ENCODE measurements at places on chromosomes 5 and 9. TPM values are rescaled to one million over a fixed set of nuclear protein-coding genes. Genes with fewer than 3 reads are reported as not detected.

GRCh38 chr9:101148344-101148743 is 119.8 kb downstream of the PLPPR1 start:
- DNase-seq: no peak

GRCh38 chr9:87181670-87182069 is 234.4 kb upstream of the GAS1 start:
- DNase-seq: no peak

- no peak for DNase-seq
Measured at GRCh38 chr5:129001841-129002526, 36.7 kb downstream of the SLC27A6 start.

DNA sequence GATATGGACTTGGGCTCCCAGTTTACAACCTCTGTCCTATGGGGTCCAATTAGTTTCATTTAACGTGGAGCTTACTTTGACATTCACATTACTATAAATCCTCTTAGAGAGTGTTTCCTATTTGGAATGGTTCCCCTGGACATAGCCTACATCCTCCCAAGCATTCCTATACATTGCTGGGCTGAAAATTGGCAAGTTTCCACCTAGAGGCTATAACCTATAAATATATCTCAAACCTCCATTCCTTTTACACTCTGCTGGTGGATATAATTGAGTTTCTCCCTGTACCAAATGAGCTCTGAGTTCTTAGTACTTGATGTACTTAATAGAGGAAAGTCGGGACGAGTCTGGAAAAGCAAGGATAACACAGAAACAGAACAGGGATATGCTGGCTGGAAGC is 172.8 kb downstream of the ASTN2 start:
- DNase-seq: no peak

DNA sequence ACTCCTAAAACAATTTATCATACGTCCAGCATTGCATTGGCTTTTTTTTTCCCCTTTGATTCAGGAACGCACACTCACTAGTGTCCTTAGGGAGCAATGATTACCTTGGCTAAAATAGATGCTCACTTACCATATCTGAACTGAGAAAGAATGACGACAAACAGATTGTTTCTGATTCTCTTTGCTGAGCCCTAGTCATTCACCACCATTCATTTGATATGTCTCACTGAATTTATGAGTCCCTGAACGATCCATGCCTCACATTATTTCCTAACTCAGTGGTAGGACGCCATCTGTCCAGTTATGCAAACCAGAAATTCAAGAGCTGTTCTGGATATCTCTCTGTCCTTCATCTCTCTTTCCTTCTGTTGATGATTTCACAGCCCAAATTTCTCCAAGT is 39.3 kb upstream of the DAB2 start:
- no peak for DNase-seq

DNA sequence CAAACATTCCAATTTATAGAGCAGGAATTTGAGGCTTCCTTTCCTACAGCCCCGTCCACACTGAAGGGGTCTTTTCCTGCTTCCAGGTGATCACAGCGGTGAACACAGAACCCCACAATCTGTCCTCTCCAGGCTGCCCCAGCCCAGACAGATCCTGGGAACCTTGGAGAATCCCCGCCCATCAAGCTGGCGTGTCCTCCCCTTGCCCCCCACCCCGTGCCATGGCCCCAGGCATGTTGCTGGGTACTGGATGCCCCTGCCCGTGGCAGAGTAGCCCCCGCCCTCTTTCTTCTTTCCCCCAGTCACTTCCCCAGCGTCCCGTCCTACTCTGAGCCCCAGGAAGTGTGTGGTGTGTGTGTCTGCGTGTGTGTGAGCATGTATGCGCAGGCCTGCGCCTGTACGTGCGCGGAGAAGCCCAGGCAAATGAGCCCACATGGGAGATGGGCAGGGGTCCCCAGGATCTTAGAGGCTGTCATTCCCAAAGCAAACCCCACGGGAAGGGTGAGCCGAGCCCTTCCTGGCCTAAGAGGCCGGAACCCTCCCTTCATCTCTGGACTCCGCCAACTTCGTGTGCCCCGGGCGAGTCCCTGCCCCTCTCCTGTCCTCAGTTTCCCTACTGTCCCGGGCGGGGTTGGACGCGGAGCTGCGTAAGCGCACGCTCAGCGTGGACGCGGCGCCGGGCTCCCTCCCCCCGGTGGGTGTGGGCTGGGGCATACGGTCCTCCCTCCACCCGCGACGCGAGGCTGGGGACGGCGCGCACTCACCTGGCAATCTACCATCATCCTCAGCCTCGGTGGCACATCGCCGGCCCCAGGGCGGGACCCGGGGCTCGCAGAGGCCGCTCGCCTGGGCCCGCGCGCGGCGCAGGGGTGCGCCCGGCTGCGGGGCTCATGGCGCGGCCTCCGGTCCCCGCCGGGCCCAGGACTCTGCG is 15.2 kb downstream of the GBGT1 start:
- no peak for DNase-seq

DNA sequence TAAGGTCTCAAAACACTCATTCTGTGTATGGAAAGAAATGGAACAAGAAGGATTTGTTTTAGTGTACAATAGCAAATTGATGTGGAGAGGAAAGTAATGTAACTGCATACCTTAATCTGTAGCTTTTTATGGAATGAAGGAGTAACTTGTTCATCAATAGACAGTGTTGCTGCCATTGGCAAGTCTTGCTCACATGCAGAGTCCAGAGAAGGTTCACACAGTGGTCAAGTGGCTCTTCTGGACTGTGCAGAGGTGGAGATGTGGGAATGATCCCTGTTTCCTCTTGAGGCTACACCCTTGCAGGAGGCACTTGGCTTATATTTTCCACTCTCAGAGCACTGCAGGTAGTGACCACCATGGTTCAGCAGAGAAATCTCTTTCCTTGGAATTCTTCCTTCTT is 132.9 kb upstream of the ANKH start:
- DNase-seq: no peak

DNA sequence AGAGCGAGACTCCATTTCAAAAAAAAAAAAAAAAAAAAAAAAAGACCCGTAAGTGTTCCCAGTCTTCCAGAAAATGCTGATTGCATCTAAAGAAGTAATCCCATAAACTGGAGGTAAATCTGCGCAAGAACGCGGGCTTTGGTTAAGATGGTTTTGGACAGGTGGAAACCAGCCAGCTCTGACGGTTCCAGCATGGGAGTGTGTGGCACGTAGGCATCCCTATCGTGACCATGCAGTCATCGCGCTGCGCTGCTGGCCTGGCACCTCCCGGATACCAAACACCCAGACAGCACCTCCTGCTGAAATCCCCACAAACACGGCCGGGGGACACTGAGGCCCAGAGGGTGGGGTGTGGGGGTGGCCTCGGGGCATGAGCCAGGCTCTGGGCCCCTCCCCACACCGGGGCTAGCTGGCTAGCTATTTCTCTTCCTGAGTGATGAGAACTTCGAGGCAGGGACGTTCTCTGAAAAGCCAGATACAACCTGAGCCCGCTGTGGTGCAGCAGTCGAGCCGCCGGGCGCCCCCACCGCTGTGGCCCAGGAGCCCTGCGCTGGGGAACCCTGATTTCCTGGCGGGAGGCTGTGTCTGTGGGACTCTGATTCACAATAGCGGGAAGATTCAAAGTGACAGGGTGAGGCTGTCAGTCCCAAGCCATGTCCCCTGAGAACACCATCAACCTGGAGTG is 32.2 kb upstream of the NOTCH1 start:
- DNase-seq: no peak

- DNase-seq: no peak
Measured at GRCh38 chr9:82191082-82191770, 202.7 kb downstream of the SPATA31D1 start.

DNA sequence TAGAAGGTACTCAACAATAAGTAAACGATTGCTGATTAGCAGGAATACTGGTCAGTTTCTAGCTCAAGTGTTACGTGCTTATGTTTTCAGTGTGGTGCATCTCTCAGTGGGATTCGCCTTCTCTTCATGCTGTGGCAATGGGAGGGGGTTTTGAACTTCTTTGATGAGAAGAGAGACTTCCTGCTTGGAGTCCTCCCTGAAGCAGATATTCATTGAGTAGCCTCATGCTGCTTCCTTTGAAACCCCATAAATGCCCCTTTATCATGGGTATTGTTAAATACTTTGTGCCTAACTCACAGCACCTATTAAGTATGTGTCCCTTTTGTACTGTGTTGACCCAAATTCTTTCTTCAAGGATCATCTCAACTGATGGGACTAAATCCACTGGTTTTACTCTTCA is 116.5 kb downstream of the DOCK8 start:
- no peak for DNase-seq

DNA sequence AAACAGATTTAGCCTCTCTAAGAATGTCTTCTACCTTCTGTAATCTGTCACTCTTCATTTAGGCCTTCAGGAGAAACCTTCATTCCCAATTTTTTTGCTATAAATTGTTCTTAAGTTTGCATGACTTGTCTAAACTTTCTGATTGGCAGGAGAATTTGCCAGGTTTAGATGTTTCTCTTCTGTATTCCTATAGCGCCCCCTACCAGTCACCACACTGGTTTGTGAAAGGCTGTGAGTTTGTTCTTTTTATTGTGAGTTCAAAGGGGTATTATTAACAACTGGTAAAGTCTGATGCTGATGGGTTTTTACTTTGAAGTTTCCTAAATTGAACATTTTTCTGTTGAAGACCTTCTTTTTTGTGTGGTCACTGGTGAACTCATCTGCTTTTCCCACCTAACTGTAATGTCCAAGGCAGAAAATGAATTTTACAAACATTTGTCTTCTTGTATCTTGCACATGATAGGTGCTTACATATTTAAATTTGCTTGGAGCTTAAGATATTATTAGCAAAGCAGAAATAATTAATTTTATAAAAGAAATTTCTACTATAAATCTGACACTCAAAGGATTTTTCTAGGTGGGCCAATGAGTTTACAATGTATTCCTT is 18.4 kb upstream of the F2RL2 start:
- DNase-seq: peak; percentile 81

DNA sequence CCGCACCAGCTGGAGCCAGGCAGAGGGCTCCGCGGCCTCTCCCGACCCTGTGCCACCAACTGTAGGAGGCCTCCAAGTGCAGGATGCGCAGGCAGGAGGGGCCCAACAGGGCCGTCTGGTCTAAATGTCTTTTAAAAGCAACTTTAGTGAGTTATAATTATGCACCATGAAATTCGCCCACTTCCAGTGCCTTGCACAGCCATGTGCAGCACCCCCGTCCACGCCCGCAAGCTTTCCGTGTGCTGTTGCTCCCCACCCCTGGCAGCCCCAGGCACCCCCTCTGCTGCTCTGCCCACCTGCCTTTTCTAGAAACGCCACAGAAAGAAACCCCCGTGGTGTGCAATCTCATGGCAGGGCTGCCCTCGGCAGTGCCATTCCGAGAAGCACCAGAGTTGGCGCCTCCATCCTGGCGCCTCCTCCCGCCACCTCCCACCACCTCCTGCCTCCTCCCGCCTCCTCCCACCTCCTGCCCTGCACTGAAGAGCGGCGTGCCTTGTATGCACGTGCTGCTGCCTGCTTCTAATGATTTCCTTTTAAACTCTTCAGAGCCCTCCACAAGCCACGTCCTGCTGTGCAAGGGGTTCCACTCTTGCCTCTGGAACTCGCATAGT is 7.5 kb upstream of the SLC6A18 start:
- DNase-seq: no peak

- no peak for DNase-seq
Measured at GRCh38 chr9:135456436-135457104, 23.0 kb upstream of the PPP1R26 start.

GRCh38 chr5:97231025-97231636 is 48.1 kb upstream of the RIOK2 start:
- peak; percentile 41 for DNase-seq

GRCh38 chr9:95508242-95508967 is 8.4 kb downstream of the PTCH1 start:
- no peak for DNase-seq

DNA sequence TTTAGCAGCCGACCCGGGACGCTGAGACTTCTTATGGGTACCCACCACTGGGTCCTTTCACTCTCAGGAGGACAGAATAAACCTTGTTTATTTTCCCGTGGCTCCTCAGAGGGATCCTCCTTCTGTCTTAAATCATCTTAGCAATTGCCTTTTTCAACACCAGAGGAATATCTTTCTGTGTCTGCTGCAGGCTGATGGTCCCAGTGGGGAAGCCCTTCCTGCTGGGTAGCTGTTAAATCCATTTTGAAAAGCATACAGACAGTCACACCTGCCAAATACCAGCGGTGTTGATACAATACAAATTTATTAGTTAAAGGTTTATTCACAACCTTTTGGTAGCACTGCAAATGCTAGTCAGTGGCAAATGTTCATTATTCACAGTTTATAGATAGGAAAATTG is 222.9 kb downstream of the AOPEP start:
- no peak for DNase-seq

GRCh38 chr9:784916-785315 is 56.6 kb upstream of the DMRT1 start:
- DNase-seq: no peak

GRCh38 chr5:178777520-178777919 is 47.1 kb upstream of the ZNF354A start:
- no peak for DNase-seq

DNA sequence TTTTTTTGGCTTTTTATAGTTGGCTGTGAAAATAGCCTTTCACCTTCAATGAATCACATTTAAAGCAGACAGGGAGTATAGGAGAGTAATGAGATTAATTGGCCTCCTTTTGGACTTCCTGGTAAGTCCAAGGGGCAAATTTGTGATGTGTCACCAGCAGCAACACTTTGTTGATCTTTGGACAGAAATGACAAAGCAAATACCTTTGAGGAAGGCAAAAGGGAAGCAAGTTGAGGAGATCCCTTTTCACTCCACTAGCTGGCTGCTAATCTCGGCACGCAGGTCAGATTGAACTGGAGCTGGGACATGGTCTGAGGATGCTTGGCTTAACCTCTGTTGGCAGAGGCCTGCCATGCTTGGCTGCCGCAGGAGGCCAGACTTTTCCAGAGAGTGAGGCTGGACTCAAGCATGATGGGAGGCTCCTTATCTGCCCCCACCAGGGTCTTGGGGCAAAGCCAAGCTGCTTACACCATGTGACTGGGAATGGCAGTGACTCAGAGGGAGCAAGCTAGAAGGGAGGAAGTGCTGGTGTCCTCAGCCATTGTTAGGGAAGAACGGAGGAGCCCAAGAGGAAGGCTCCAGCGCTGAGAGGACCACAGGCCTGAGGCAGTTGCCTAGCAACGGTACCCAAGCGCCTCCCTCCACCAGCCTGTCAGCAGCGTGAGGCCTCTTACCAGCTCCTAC is 174.5 kb upstream of the MAP1B start:
- DNase-seq: no peak

DNA sequence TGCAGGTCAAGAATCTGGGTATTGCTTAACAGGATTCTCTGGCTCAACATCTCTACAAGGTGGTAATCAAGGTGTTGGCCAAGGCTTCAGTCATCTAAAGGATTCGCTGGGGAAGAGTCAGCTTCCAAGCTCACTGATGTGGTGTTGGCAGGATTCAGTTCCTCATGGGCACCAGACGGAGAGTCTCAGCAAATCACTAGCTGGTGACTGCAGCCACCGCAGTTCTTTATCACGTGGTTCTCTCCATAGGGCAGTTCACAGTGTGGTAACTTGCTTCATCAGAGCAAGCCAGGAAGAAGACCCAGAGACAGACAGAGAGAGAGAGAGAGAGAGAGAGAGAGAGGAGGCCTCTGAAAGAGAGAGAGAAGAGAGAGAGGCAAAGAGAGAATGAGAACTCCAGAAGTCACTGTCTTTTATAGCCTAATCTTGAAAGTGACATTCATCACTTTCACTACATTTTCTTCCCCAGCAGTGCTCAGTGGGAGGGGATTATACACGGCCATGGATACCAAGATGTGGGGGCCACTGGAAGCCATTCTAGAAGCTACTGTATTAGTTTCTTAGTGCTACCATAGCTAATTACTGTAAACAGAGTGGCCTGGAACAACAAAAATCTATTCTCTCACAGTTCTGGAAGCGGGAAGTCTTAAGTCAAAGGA is 109.2 kb upstream of the SMIM23 start:
- DNase-seq: no peak

Gene IFNA10
- not detected for total RNA-seq

Gene ADAMTS13
- 3.6 TPM for total RNA-seq

Gene PCDHA11
- not detected for total RNA-seq

Gene SLC6A3
- not detected for total RNA-seq

Gene PAEP
- total RNA-seq: not detected

Gene PELO
- total RNA-seq: 31.1 TPM

All from glomerular endothelial cell (primary cell).